ENCODE measurements at places on chromosomes 1 and 21.

DNA sequence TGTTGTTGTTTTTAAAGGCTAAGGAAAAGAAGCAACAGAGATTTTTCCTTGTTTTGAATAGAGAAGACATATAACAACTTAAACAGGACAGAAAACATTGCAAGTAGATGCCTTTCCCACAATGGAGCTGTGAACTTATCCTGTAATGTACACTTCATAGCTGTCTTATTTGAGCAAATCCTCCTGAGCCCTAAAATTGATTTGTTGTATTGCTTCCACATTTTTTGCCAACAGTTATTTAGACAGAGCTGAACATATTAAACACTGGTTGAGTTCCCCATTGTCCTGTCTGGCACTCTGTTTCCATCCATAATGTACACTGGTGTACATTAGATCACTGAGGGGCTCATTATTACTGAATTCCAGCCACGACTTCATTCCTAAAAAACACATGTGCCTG lies 32.2 kb downstream of the CACHD1 start:
- no peak for DNase-seq

- DNase-seq, result peak; percentile 43
These were observed 184.1 kb downstream of the ZBTB18 start for GRCh38 chr1:244235157-244235556.

DNA sequence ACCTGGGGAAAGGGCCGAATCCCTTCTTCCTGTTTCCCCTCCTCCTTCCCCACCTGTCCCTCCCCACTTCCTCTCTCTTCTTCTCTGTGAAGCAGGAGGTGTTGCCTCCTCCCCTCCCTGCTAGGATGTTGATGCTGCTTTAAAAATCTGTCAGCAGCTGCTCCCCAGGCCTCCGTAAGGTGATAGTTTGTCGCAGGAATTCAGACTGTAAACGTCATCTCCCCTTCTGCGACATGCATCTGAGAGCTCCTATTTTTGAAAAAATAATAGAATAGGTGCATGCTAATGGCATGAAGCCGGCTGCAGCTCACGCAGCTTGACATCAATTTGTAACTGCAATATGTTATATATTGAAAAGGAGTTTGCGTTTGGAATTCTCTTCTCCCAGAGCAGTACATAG lies 70.1 kb downstream of the KAZN start:
- no peak for DNase-seq

DNA sequence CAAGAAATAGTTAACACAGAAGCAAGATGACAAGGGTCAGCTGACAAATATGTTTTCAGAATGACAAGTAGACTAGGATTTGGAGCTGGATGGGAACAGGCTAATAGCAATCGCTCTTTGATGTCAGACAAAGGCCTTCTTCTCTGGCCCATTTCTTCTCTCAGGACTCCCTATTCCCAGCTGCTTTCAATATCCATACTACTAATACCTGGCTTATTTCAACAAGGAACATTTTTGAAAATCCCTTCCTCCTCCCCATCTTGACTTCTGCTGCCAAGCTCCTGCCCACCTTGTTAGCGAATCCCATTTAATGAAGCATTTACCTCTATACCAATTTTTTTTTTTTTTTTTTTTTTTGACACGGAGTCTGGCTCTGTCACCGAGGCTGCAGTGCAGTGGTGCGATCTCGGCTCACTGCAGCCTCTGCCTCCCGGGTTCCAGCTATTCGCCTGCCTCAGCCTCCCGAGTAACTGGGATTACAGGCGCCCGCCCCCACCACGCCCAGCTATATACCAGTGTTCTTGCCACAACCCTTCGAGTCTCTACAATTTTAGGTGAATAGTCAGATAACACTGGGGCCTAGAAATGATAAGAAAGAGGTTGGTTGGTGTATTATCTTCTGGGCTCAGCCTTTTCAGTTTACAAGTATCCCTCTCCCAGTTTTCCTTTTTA lies 68.4 kb downstream of the MACF1 start:
- DNase-seq, result no peak

- peak; percentile 77 for DNase-seq
These were observed 7.1 kb downstream of the NBL1 start for GRCh38 chr1:19651141-19651737.

- peak; percentile 90 for DNase-seq
These were observed 12.5 kb downstream of the TRAF3IP3 start for GRCh38 chr1:209768354-209768774.

DNA sequence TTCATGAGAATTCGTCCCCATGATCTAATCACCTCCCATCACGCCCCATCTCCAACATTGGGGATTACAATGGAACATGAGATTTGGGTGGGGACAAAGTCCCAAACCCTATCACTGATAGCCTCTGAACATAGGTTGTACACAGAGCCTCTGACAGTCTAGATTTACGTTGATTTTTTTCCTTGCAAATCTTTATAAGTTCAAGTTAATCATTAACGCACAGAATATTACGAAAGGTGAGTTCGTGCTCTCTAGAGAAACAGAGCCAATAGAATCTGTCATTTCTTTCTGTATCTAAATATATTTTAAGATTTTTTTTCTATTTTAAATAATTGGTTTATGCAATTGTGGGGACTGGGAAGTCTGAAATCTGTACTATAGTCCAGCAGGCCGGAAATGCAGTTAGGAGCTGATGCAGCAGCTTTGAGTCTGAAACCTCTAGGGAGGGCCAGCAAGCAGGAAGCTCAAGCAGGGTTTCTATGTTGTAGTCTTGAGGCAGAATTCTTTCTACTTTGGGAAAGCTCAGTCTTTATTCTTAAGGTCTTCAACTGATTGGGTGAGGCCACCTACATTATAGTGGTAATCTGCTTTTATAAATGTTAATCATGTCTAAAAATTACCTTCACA lies 61.0 kb downstream of the SELENOF start:
- no peak for DNase-seq

- DNase-seq, result peak; percentile 72
These were observed 2.9 kb upstream of the BSND start for GRCh38 chr1:54995835-54996234.

DNA sequence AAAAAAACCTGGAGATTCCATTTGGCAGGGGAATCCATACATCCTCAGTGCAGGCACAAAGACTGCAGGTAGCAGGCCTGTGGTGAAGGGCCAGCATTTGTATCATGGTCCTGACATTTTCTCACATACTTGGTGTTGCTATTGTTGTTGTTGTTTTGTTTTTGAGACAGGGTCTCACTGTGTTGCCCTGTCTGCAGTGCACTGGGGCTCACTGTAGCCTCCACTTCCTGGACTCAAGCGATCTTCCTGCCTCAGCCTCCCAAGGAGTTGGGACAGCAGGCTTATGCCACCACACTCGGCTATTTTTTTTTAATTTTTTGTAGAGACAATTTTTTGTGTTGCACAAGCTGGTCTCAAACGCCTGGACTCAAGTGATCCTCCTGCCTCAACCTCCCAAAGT lies 140.8 kb upstream of the ZNF644 start:
- DNase-seq, result no peak

DNA sequence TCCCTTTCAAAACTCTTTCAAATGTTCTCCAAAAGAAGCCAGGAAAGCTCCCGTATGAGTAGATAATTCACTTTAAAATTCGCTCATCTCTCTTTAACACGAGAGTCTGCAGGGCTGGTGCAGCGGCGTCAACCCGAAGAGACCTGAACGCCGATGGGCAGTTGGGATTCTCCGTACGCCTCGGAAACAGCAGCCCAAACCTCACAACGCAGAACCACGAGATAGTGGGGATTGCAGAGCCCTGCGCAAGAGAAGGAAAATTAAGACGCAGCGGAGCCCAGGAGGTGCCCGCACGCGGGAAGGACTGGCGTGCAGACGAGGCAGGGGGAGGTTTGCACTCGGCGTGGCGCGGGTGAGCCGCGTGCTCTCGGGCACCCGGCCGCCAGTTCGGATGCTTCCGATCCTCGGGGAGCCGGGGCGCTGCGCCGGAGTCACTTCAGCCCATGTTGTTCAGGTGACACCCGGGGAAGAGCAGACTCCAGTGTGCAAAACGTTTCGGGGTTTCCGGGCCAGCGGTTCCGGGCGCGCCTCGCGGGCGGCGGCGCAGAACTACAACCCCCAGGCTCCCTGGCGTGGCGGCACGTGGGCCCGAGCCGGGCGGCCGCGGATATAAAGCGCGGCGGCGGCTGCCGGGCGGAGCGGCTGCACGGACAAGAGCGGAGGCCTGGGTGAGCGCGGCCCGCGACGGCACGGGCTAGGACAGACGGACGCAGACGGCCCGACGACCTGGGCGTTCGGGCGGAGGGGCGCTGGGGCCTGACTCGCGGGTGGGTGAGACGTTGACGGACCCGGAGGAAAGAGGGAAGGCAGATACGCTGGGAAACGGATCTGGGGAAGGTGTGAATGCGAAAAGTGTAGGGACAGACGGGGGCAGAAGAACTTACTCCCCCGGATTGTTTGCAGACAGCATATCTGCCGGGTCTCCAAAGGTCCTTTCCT lies at the start of gene NPL:
NPL (plus strand) TSS at position 636 of the 939 bp plus-strand sequence. CDS start 4,599 bp downstream, outside the sequence.
- DNase-seq, result peak; percentile 95

GRCh38 chr1:212645546-212646543 lies 37.3 kb downstream of the ATF3 start:
- DNase-seq, result no peak

- DNase-seq, result no peak
These were observed 39.6 kb downstream of the F3 start for GRCh38 chr1:94501935-94502334.

DNA sequence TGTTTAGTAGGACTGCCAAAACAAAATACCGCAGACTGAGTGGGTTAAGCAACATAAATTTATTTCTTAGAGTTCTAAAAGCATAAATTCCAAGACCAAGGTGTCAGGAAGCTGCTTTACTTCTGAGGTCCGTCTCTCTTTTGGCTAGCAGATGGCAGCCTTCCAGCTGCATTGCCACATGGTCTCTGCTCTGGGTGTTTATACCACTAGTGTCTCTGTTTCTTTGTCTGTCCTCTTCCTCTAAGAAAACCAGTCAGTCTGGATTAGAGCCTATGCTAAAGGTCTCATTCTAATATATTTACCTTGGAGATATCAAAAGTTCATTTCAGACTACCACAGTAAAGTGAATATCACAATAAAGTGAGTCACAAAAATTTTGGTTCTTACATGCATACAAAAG lies 519.8 kb downstream of the COL11A1 start:
- no peak for DNase-seq

GRCh38 chr1:242245255-242245654 lies 246.4 kb upstream of the MAP1LC3C start:
- no peak for DNase-seq

- no peak for DNase-seq
These were observed 40.2 kb downstream of the FUBP1 start for GRCh38 chr1:77938651-77939050.

DNA sequence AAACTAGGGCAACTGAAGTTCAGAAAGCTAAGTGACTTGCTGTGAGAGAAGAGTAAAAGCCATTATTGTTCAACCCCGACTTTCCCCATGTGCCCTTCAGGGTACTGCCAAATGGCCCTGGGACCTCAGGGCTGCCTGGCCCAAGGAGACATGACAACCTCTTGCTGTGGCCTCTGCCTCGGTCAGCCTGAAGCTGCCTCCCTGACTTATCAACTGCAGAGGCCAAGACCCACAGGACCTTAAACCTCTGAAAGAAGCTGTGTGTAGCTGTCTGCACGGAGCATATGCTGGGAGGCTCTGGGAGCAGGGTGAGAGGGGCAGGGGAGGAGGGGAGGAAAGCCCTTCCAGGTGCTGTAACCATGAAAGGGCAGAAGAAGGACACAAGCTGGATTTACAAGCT lies 35.9 kb downstream of the HMGB4 start:
- DNase-seq, result no peak

DNA sequence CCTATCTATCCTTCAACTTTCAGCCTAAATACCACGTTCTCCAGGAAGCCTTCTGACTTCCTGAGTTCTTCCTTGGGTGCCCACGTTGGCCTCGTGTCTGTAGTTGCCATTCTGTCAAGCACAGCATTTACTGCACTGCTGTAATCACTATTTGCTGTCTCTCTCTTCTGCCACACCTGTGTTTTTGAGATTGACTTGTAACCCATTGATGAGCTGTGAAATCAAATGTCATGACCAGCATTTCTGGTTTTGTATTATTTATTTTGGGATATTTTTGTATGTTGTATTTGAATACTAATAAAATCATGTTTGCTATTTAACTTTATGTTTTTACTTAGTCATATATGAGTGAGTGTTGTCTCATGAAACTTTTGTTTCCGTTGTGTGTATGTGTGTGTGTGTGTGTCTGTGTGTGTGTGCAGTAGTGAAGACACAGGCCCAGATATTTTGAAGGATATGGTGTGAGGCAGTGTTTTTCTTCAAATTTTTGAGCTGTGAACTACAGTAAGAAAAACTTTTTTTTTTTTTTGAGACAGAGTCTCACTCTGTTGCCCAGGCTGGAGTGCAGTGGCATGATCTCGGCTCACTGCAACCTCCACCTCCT lies 126.2 kb upstream of the SERBP1 start:
- DNase-seq, result no peak

GRCh38 chr1:244460197-244460596 lies 876 bp upstream of the CATSPERE start:
- peak; percentile 70 for DNase-seq

- no peak for DNase-seq
These were observed 10.3 kb downstream of the DONSON start for GRCh38 chr21:33578214-33578613.

All from activated effector memory CD4-positive, alpha-beta T cell treated with anti-CD3 and anti-CD28 coated beads, Interleukin-2, amount 50 U/mL, for 16 hours (primary cell).